ENCODE measurements at places on chromosomes 12 and 14.

GRCh38 chr14:68668531-68668930, 124.3 kb downstream of the ZFP36L1 start:
- DNase-seq = no peak

DNA sequence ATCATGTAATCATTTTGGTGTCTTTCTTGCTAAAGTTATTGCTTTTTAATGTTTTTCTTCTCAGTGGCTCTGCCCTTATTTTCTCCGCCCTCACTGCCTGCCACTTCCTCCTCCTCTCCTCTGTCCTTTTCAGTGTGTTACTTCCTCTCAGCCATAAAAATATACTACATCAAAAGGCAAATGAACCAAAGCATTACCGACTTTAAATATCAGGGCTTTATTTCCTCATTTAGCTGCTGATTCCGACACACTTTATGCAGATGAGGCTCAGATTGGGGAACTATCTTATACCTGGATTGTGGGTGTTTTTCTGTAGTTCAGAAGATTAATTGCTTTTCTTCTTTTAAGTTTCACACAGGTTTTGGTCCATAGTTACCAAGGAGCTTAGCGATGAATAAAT, 118.1 kb downstream of the CMAS start:
- no peak for DNase-seq

GRCh38 chr12:117363953-117364486, 2.6 kb upstream of the NOS1 start:
- no peak for DNase-seq

DNA sequence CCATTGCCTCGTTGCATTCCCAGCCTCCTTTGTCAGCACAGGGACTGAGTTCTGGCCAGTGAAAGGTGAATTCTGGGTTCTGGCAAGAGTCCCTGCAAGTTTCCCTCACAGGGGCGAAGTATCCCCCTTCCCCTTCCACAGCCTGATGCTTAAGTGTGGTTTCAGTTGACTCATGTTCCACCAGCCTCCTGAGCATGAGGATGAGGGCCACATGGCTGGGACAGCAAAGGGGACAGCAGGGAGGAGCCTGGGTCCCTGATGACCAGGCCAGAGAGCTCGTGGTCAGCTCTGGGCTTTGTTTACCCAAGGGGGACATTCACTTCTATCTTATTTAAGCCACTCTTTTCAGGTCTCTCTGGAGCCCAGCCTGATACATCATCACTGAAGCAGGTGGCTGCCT, 36.5 kb downstream of the CACNA2D4 start:
- no peak for DNase-seq

GRCh38 chr12:48068457-48068856, 37.4 kb downstream of the SENP1 start:
- DNase-seq = no peak

Measured in activated naive CD8-positive, alpha-beta T cell treated with anti-CD3 and anti-CD28 coated beads, Interleukin-2, amount 50 U/mL, for 16 hours (primary cell).